Cerebellar cortex (tissue), 1 donor: ENCODE measurements at places on chromosomes 5 and 9.

DNA sequence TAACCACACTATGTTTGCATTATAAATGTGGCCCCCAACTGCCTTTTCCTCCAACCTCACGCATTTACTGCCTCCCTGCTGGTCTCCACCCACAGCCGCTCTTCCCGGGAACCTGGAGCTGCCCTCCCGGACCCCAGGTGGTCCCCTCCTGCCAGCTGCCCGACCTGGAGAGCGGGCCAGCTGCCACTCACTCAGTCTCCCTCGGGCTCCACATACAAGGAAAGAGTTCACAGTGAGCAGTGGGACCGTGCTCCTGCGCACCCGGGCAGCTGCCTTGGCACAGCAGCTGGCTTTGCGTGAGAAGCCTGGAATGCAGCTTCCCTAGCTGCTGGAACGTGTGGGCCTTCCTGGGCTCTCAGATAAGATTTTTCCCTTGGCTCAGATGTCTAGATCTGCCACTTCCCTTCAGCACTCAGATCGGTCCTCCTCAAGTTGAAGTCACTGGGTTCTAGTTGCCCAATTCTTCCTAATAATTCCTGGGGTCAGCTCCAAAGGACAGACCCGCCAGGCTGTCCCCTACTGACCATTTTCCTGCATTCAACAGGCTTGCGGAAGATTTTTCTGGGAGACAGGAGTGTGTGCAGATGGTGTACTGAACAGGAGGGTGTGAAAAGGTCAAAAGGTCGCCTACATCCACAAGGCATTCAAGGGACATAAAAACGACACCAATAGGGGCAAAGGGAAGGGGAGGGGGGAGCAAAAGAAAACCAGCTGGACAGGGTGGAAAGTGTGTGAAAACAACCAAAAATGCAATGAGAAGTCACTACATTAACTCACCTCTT lies 69.1 kb downstream of the MYO10 start:
- no peak for DNase-seq

- DNase-seq, result no peak
These were observed 7.6 kb upstream of the ADGRV1 start for GRCh38 chr5:90550963-90551362.

DNA sequence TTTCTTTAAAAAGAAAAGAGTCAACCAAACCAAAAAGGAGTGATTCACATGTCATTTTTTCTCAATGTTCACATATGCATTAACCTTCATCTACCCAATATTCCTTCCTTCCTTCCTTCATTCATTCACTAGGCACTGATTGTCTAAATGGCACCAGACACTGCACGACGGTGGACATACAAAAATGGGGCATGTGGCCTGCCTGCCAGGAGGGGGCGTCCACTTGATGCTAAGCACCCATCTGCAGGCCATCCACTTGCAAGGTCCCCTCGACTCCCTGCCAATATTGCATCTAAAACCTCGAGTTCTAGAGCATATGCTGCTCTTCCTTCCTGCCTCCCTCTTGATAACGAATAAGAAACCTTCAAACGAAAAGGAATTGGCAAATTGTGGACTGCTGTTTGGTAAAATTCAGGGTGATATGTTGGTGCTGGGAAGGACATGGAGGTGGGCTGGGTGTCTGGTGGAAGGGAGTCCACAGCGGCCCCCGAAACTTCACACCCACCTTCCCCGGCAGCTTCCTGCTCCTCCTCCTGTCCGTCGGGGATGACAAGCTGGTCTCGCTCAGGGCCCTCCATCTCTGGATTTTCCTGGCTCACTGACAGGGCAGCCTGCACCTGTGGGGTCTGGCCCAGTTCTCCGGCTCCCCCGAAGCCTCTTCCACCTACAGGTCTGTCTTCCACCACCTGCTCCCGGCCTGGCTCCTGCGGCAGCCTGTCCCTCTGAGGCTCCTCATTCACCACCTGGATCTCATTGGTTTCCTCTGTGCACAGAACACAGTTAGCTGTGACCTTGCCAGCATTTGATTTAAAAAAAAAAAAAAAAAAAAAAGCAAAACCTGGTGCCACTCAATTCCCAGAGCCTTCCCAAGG lies 64.3 kb downstream of the GOLM1 start:
- peak; percentile 71 for DNase-seq

DNA sequence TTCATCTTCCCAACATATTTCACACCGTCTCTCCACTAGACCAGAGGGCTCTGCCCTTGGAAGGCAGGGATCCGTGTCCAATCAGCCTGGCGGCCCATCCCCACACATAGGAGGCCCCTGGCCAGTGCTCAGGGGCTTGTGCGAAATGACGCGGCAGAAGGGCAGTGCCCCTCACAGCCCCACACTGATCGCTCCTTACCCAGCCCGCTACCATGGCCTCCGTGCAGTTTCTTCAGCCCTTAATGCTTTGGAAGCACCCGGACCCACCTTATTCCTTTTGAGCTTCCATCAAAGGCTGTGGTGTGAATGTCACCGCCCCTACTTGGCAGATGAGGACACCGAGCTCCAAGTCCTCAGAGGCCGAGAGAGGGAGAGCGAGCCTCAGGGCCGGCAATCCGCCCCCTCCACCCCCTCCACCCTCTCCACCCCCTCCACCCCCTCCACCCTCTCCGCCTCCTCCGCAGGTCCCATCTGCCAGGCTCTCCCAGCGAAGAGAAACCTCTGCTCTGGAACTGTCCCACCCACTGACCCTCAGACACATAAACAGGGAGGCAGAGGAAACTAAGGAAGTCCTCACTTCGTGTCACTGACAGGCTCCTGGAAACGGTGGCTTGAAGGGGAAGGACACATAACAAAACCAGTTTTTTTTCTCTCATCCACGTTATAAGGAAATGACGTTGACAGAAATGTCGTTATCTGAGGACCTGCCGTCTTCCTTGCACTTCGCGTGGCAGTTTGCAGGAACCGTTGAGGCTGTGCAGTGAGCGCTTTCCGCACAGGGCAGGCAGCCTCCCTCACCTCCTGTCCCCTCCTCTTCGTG lies 13.9 kb downstream of the QSOX2 start:
- DNase-seq, result no peak

DNA sequence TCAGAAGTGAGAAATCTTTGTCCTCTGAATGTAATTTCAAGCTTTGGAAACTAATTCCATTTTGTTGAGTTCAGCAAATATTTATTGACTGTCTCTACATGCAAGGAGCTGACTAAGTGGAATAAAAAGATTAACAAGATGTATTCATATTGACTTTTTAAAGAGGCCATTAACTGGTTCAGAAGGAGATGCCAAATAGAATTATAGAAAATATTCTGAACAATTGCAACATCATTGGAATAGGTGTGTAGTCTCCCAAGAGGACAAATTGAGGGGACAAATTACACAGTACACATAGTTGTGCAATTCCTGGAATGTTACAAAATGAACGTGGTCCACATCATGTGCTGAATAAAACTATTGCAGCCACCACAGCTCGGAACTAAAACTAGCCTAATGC lies 224.2 kb downstream of the NPR3 start:
- DNase-seq, result no peak

GRCh38 chr9:77816641-77817341 lies 168.7 kb upstream of the GNA14 start:
- DNase-seq, result no peak
